ENCODE measurements at places on chromosomes 5 and 9.

GRCh38 chr9:99173570-99174504 is 47.9 kb downstream of the ALG2 start:
- no peak for DNase-seq

GRCh38 chr9:94157050-94157801 is 73.0 kb downstream of the PTPDC1 start:
- no peak for DNase-seq

DNA sequence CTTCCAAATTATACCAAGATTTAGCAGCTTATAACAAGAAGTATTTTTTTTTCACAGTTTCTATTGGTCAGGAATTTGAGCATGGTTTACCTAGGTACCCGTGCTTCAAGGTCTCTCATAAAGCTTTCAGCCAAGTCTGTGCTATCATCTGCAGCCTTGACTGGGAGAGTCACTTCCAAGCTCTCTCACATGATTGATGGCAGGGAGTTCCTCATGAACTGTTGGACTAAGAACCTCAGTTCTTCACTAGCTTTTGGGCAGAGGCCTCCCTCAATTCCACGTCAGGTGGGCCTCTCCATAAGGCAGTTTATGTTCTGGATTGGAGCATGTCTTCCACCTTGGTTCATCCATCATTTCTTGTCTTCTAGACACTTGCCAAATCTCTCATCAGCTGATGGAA is 39.9 kb upstream of the APC start:
- no peak for DNase-seq

DNA sequence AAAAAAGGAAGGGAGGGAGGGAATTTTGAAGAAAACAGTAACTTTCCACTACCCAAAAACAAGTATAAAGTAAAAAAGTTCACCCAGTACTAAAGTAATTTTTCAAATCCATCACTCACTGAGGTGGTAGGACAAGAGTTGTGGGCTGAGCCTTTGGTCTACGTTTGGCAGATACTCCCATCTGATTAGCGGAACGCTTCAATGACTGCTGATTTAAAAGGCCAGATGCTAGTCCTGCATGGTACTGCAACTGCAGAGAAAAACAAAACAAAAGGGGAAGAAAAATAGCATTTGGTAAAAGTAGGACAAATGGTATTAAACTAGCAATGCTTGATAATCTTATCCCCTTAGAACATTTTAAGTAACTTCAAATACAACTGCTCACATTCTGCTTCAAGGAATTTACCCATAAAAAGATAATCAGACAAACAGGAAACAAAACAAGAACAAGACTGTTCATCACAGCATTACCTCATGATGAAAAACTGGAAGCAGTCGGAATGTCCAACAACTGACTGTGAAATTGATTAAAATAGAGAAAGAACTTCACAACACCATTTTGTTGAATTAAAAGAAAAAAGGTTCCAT is 65.4 kb downstream of the MED27 start:
- no peak for DNase-seq

DNA sequence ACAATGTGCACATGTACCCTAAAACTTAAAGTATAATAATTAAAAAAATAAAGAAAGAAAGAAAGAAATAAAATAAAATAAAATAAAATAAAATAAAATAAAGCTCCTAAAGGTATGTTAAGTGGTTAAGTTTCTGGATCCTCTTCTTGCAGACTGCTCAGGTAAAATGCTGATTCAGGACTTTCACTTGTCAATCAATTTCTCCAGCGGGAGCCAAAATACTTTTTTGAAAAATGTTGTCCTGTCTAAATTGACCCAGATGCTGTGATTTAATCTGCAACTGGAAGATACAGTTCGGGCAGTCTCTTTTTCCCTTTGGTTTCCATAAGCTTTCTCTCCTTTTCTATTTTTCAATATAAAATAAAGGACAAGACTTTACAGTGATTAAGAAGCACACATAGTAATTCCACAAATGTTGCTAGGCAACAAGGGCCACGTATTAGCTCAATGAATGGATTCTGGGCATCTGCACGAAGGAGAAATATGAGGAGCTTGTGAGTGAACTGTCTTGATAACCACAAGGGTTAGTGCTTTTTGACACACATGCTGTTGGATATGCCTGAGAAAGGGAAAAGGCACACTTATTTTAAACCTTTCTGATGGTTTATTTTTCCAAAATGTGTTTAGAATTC is 38.6 kb downstream of the HTR4 start:
- DNase-seq, result no peak

DNA sequence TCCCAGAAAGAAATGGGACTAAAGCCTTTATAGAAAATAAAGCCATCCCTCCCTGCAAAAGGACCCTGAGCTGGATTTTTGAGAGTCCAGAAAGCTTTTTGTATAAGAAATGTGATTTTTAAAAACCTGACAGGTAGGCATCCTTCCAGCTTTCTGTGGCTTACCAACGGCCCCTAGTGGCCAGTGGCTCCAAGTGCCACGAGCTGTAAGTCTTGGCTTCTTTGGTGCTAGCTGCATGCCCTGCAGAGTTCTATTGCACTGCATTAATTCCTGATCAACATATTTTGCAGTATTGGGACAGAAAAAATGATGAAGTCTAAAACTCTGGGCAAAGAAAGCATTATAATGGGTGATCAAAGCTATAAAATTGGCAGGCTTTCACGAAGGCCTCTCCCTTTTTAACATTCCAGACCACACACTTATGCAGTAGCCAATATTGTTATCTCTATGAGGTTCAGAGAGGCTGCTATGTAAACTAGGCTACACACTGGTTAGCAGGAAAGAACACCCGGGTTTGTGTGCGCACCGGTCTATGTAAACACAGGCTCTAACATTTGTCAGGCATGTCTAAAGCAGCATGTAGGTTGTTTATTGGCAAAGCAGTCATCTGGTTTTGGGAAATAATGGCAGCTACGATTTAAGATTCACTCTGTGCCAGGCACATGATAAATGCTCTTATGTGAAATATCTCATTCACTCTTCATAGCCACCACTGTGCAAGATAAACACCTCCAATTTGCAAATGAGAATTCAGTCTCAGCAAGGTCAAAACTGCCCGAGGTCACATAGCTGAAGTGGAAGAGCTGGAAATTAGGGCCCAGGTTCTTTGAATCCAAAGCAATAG is 55.2 kb downstream of the NMUR2 start:
- DNase-seq, result peak; percentile 42

DNA sequence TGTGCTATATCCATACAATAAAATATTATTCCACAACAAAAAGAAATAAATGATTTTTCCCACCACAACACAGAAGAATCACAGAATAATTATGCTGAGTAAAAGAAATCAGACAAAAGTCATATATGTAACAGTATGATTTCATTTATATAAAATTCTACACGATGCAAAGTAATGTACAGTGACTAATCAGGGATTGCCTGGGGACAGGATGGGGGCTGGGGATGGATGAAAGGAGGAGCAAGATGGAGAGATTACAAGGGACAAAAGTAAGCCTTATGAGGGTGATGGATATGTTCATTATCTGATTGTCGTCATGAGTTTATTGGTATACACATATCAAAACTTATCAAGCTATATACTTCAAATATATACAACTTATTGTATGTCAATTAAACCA is 154.0 kb downstream of the FBN2 start:
- no peak for DNase-seq

- DNase-seq, result peak; percentile 50
Observed at GRCh38 chr5:91383956-91384300, 811 bp upstream of the ARRDC3 start.

DNA sequence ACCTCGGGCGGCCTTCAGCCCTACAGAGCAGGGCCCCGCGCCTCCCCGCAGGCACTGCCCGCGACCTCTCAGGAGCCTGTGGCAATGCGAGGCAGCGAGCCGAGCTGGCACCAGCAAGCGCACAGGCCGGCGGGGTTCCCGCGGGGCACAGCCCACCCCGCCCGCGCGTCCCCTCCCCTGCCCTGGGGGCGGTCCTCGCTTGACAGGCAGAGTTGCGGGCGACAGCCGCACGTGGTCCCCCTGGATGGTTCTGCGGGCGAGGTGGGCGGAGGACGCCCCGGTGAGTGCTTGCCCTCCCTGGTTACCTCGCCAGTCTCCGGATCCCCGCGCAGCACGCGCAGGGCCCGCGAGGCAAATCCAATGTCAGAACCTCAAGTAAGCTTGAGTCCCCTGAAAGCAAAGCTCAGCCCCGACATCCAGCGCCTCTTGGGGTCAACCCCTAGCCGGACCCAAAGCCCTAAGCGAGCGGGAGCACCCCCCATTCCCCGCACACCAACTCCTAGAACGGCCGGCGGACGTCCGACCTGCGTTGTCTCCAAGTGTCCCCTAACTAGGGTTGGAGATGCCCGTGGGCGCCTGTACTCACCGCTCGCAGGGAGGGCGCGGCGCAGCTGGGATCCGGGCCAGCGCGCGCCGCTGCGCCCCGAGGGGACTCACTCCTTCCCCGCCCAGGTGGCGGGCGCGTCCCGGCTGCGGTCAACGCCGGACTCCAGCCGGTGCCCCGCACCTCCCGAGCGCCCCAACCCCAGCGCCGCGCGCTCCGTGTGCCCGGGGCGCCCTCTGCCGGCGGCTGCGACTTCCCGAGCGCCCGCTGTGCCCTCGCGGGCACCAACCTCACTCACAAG is at the start of gene DRD1:
Gene DRD1 (minus strand): TSS at position 123 of the 845 bp plus-strand sequence. CDS start 1,083 bp downstream, outside the sequence.
- peak; percentile 56 for DNase-seq

DNA sequence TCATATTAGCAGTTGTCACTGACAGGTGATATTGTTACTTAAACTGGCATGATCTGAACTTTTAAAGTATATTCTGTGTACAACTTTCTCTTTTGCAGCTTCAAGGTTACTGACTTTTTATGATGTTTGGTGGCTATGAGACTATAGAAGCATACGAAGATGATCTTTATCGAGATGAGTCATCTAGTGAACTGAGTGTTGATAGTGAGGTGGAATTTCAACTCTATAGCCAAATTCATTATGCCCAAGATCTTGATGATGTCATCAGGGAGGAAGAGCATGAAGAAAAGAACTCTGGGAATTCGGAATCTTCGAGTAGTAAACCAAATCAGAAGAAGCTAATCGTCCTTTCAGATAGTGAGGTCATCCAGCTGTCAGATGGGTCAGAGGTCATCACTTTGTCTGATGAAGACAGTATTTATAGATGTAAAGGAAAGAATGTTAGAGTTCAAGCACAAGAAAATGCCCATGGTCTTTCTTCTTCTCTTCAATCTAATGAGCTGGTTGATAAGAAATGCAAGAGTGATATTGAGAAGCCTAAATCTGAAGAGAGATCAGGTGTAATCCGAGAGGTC is 5.9 kb downstream of the ZCCHC7 start:
- no peak for DNase-seq

GRCh38 chr5:110109667-110110066 is 419.9 kb downstream of the MAN2A1 start:
- DNase-seq, result no peak

DNA sequence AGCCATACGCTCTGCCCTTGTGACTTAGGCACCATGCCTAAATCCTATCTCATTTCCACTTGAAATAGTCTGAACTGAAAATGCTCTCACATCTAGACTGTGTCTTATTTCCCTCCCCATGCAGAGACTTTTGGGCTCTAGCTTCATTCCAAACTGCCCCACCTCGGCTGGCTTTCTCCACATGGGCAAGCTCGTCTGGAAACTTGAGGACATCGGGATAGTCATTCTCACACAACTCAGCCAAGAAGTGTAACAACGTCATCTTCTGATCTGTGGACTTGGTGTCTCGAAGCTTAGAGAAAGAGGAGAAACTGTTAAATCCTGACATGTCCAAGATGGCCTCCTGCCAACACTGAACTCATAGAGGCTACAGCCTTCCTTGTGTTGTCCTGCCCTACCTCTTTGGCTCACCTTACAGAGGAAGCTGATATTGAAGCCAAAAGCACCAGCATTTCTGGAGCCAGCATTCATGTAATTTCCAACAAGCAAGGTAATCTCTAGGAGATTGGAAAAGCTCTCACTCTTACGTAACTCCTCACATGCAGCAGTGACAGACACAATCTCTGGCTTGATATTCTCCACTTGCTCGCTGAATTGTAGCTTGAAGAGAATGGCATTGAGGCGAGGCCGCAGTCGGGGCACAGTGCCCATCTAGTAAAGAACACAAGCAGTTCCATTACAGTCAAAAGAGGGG is 39.6 kb downstream of the PCDHGC5 start:
- no peak for DNase-seq

- DNase-seq, result no peak
Observed at GRCh38 chr5:178991190-178992145, 3.7 kb downstream of the GRM6 start.

DNA sequence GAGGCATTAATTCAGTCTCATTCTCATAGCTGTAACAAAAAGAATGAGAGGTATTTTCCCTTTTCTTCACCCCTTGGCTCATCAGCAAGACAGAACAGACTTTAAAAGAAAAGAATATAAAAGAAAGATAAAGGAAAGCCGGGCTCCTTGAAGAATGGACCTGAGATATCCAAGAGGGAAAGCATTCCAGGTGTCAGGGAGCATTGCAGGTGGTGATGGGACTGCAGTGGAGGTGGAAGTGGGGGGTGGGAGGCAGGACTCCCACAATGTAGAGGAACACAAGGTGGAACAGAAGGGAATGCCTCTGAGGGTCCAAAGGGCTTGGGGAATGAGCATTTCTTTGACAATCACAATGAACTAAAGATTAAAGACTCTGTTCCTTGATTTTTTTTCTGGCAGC is 10.7 kb upstream of the PUM3 start:
- DNase-seq, result no peak

GRCh38 chr5:131682826-131683225 is 47.8 kb upstream of the RAPGEF6 start:
- no peak for DNase-seq

- no peak for DNase-seq
Observed at GRCh38 chr5:38532165-38532669, 24.2 kb downstream of the LIFR start.

DNA sequence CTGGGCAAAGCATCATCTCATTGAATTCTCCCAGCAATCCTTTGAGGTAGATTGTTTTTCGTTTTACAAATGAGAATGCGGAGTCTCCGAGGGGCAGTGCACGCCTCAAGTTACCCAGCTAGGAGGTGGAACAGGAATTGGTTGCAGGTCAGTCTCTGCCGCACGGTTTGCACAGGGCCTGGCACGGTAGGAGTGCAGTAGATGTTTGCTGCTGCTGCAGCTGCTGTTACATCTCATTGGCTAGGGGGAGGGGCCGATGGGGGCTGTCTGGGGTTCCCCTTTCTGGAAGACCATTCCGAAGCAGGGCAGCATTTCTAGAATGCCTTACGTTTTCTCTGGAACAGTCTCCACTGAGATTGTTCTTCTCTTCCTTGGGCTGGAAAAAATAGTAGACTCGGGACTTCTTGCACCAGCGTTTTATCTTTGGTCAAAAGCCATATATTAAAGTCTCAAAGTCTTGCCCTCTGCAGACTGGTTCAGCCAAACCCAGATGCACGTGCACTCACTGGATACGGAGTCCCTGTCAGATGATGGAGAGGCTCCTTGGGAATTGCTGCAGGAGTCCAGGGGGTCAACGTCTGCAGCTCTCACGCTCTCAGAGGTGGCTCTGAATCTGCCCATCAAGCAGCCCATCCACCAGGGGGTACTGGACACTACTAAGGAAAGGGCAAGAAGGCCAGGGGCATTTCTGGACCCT is 1.2 kb downstream of the USP20 start:
- peak; percentile 46 for DNase-seq

- DNase-seq, result no peak
Observed at GRCh38 chr5:91146905-91147600, 236.1 kb downstream of the ARRDC3 start.

Data from mucosa of descending colon (tissue), 3 donors.